ENCODE measurements at places on chromosomes 11 and 22. TPM values are rescaled to one million over a fixed set of nuclear protein-coding genes. Genes with fewer than 3 reads are reported as not detected.

- DNase-seq, result no peak
Measured at GRCh38 chr11:123428116-123428715, 1.9 kb upstream of the GRAMD1B start.

Gene IGSF9B
- total RNA-seq, result 6.1 TPM

DNA sequence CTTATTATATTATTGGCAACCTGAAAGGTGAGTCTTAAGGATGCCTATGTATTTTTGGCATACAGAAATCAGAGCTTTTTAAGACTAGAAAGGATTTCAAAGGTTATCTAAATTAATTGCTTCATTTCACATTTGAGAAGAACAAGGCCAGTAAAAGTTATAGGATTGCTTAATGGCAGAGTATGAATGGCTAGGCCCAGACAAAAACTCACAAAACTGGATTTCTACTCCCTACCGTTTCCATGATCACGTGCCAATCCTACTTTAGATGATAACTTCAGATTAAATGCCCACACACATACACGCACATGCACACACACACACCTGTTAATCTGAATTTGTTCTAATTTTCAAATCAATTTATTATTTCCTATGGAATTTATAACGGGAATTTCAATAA lies 1.8 kb upstream of the PDE3B start:
- DNase-seq, result no peak

DNA sequence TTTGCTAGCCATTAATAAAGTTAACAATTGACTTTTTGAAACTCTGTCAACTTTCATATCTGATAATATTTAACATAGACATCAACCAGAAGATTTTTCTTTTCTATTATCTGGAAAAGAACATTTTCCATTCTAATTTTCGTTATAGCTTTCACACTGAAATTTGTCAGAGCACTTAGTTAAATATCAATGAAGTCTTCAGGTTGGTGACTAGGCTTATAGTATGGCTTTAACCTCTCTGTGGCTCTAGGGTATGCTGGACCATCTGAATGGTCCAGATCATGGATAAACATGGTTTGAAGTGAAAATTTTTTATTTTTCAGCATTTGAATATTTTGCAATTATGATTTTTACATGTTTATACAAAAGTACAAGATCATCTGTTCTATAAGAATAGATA lies 548.1 kb downstream of the CNTN5 start:
- no peak for DNase-seq

DNA sequence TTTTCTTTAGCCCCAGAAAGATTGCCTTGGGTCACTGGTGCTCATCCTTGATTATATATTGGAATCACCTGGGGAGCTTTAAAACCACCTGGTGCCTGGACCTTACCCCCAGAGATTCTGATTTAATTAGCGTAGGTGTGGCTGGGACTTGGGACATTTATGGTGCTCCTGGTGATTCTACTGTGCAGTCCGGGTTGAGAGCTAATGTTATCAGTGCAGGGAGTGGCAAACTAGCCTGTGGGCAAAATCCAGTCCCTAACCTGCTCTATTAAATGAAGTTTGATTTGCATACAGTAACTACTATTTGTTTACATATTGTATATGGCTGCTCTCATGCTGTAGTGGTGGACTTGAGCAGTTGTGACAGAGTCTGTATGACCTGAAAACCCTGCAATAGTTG lies 134.0 kb upstream of the SORL1-AS1 start:
- no peak for DNase-seq

- DNase-seq, result peak; percentile 23
Measured at GRCh38 chr22:50569041-50569459, 6.3 kb upstream of the SYCE3 start.

- DNase-seq, result no peak
Measured at GRCh38 chr11:4577761-4578160, 3.8 kb upstream of the OR52I2 start.
